ENCODE measurements at places on chromosomes 12 and 14.

- DNase-seq, result no peak
These were observed at the start of gene PYGL for GRCh38 chr14:50943943-50944646. PYGL (minus strand) TSS chr14:50944483; CDS start chr14:50944403, 80 bp downstream.

DNA sequence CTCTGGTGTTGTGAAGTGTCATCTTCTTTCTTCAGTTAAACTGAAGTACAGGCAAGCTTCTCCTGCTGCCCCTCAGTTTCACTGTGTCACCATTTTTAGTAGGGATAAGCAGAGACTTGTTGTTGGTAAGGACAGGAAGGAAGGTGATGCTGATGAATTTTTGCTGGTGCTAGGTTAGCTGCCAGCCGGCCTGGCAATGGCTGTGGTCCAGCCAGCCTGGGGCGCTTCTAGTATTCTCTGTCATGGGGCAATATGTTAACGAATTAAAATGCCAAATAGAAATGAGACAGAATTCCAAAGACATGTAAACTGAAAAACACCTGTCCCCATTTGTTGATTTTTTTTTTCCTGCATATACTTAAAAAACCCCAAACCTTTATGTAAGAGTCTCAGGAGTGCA is 602.9 kb downstream of the DIO2 start:
- DNase-seq, result no peak

DNA sequence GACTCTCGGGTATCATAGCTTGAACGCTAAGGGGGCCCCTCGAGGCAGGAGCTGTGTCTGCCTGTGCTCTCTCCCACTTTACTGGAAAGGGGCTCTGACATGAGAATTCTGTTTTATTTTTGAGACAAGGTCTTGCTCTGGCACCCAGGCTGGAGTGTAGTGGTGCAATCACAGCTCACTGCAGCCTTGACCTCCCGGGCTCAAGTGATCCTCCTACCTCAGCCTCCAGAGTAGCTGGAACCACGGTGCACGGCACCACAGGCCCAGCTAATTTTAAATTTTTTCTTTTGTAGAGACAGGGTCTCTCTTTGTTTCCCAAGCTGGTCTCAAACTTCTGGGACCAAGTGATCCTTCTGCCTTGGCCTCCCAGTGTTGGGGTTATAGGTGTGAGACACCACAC is 77.7 kb downstream of the PAPOLA start:
- DNase-seq, result no peak

DNA sequence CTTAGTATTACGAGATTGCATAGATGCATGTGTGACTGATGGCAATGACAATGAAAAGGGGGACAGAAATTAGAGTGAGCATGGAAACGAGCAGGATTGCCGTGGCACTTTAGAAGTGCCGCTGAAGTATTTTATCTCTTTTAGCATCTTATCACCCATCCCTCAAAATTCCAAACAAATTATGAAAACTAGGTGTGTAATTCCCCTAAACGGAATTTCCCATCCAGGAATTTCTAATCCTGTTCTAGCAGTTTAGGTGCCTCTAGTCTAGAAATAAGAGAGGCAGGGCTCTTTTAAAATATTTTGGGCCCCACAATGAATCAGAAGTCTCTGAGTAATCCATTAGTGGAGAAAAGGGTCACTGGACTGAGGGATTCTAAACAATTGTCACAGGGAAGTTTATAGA is 947 bp downstream of the TMEM52B start:
- DNase-seq, result no peak

- DNase-seq, result no peak
These were observed 38.2 kb downstream of the SLC38A4 start for GRCh38 chr12:46787496-46788055.

DNA sequence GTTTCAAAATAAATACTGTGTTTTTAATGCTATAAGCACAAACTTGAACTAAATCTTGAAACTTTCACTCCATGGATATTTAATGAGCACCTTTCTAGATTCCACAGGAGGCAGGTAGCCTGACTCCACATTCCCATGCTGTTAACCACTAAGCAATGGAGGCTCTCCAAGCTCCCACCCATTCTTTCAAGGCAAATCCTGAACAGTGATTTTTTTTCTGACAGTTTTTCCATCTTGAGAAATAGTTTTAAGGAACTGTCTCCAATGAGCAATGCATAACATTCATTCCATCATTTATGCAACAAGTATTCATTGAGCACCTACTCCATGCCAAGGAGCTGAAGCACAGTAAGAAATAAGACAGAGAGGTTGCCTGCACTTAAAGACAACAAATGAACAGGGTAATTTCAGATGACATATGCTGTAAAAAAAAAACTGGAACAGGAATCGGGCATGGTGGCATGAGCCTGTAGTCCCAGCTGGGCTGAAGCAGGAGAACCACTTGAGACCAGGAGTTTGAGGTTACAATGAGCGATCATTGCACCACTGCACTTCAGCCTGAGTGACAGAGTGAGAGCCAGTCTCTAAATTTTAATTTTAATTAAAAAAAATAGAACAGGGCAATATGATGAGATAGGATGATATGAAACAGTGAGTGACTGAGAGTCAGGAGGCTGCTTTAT is 102.3 kb upstream of the CPSF6 start:
- no peak for DNase-seq

- no peak for DNase-seq
These were observed 74.8 kb downstream of the KIF21A start for GRCh38 chr12:39368096-39368495.

DNA sequence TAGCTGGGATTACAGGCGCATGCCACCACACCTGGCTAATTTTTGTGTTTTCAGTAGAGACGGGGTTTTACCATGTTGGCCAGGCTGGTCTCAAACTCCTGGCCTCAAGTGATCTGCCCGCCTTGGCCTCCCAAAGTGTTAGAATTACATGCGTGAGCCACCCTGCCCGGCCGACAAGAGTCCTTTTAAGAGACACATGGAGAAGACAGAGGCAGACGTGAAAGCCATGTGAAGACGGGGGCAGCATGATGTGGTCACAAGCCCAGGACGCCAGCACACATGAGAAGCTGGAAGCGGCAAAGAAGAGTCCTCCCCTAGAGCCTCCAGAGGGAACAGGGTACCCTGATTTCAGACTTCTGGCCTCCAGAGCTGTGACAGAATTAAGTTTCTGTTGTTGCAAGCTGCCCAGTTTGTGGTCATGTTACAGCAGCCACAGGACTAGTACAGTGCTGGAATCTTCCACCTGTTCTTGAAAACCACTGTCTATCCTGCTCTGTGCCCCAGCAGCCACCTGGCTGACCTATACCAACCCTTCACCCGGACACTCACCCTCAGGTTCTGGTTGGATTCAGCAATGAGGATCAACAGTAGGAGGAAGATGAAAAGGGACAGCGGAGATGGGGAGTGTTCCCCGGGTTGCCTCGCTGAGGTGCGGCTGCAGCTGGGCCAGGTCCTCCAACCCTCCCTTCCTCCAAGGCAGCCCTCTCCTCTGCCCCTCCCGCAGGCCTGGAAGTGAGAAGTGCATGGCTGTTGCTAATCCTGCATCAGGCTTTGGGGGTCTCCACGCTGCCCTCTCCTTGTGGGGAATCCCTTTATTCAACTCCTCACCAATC is 16.9 kb downstream of the VPS37B start:
- no peak for DNase-seq

- DNase-seq, result no peak
These were observed 97.2 kb upstream of the BBS10 start for GRCh38 chr12:76445462-76445861.

DNA sequence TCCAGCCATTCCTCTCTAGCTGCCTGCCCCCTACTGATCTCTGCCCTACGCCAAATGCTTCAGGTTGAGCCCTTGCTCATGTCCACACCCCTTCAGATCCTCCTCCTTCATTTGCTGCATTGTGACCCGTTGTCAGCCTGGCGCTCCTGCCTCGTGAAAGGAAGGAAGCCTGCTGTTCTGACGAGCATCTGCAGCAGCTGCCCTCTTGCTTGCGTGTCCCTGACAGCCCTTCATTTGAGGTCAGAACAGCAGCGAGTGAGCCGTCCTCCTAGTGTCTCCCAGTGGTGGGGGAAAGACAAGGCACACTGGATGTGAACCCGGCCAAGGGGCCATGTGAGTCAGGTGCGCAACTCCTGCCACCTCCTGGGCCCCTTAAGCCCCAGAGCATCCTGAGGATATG is 3.0 kb upstream of the PIANP start:
- no peak for DNase-seq

GRCh38 chr12:117646520-117646919 is 285.1 kb upstream of the NOS1 start:
- no peak for DNase-seq

GRCh38 chr12:80598004-80598606 is 109.3 kb upstream of the MYF6 start:
- DNase-seq, result no peak

DNA sequence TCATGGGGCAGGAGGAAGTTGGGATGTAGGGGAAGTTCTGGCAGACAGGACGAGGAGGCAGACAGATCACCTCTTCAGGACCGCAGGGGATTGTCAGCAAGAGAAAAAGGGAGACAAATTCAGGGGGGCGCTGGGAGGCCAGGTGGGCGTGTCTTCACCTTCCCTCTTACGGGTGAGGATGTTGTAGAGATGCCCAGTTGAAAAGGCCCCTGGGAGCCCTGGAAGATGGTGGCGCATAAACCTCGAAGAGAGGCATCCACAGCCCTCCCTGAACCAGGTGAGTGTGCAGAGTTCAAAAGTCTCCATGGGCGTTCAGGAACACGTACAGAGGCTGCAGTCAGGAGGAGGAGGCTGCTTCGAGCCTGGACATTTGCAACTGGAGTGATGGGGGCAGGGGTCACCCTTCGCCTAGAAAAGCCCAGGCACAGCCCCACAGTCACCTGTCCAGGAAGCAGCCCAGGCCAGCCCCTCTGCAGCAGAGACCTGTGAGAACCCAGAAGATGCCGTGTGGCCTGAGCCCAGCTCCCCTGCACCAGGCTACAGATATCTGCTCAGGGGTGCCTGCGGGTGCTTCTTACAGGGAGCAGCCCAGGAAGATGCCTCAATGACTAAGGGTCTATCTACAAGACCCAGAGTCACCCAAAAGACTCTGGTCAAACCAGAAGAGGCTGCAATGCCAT is 74.4 kb downstream of the PRIMA1 start:
- DNase-seq, result no peak

DNA sequence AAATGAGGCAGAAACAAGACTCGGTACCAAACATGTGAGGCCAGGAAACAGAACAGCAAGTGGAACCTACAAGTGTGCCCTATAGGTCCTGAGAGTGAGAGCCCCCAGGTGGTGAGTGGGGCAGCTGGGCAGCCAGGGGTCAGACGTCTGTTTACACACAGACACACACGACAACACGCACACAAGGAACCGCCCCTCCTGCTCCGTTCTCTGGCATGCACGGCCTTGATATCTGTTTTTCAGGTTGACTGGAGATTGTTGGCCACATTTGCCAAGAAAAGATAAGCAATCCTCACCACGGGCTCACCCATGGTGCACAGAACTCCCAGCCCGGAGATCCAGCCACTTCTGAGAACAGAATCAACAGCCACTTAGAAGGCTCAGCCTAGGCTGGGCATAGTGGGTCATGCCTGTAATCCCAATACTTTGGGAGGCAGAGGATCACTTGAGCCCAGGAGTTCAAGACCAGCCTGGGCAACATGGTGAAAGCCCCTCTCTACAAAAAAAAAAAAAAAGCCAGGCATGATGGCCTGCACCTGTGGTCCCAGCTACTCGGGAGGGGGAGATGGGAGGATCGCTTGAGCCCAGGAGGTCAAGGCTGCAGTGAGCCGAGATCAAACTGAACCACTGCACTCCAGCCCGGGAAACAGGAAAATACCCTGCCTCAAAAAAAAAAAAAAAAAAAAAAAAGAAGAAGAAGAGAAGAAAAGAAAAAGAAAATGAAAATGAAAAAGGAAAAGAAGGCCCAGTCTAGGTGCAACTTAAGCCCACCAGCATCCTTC is 19.4 kb upstream of the EIF5 start:
- no peak for DNase-seq

GRCh38 chr14:68342216-68342763 is 450.6 kb downstream of the ZFP36L1 start:
- DNase-seq, result no peak

DNA sequence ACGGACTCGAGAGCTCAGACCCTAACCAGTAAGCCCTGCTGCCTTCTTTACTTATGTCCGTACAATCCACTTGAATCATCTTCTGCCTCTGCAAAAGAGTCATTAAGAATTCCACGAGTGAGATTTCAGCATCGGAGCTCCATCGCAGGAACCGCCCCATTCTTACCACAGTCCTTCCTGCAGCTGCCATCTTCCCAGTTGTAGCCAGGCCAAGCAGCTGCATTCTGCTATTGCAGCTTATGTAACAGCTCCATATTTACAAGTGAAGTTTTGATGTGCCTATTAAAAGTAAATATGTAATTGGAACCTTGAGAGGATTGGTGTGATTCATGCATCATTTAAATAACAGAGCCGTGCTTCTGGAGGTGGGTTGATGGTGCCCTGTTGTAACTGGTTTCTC is 157.4 kb downstream of the KICS2 start:
- no peak for DNase-seq

- DNase-seq, result no peak
These were observed 40.7 kb downstream of the LRRIQ1 start for GRCh38 chr12:85076688-85077430.

DNA sequence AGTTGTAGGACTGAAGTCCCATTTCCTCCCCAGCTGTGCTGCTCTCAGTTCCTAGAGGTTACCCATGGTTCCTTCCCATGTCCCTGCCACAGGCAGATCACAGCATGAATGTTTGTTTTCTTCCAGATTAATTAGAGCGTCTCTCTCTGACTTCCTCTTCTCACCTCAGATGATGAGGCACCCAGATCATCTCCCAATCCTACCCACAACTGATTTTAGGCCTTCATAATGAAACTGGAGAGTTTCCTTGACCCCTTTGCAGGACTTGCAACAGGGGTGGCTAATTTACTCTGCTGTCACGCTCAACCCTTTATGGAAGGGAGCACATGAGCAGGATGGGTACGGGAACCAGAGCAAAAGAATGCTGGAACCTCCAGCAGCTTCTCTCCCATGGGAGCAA is 32.1 kb upstream of the TXNRD1 start:
- no peak for DNase-seq

DNA sequence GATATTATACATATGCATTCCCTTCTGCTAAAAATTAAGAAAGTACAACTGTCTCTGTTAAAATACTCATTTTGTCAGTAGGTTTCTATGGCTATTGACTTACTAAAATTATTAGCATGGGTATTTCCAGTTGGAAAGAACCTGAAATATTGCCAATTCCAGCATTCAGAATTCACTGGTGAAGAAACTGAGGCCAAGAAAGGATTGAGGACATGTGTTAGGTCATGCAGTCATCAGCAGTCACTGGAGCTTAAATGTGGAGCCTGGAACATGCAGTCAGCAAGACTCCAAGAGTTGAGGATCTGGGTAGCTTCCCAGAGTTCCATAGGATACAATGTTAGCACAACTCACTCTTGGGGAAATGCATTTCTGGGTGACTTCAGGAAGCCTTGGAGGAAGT is 1335.6 kb downstream of the AACS start:
- DNase-seq, result no peak

All from effector CD8-positive, alpha-beta T cell (primary cell).